Central memory CD8-positive, alpha-beta T cell (primary cell): ENCODE measurements at places on chromosomes 1 and 21.

- no peak for DNase-seq
Measured at GRCh38 chr1:10415211-10415930, 14.9 kb upstream of the CENPS start.

- DNase-seq, result no peak
Measured at GRCh38 chr1:47416319-47417169, 459 bp downstream of the FOXE3 start.

DNA sequence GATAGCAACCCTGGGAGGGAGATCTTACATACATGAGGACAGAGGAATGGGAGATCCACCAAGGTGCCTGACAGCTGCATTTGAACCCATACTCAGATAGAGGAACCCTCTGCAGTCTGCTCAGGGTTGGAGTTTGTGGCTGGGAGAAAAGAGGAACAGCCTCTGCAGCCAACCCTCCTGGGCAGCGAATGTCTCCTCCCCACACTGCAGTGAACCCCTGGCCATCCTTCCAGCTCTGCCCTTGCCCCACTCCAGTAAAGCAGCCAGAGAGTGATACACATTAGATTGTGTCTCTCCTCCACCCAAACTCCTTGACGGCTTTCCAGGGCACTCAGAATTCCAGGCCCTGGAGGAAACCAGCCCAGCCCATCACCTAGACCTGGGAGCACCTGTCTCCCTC lies 137.7 kb downstream of the RUNX1 start:
- DNase-seq, result no peak

GRCh38 chr1:203440771-203441170 lies 34.8 kb upstream of the PRELP start:
- no peak for DNase-seq

- DNase-seq, result no peak
Measured at GRCh38 chr1:45864167-45865106, 61.0 kb downstream of the MAST2 start.

- no peak for DNase-seq
Measured at GRCh38 chr1:221786647-221787046, 44.8 kb upstream of the DUSP10 start.

DNA sequence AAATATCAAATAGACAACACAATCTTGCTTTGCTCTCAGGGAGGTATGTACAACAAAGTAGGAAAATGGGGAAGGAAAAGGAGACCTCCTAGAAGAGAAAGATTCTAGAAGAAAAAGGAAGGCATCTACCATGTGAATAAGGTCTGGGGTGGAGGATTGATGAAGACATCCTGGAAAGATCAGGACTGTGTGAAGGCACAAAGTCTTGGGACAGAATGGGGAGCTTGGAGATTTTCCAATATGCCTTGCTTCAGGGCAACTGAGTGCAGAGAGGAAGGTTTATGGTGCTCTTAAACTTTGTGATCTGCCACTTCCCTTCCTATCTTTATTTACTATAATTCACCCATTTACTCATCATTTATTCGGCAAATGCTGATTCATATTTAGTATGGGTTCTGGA lies 352.0 kb downstream of the PLPP3 start:
- DNase-seq, result no peak

- DNase-seq, result no peak
Measured at GRCh38 chr1:243844186-243844585, 5.9 kb downstream of the AKT3 start.

- no peak for DNase-seq
Measured at GRCh38 chr1:94694226-94694915, 125.8 kb upstream of the SLC44A3 start.

DNA sequence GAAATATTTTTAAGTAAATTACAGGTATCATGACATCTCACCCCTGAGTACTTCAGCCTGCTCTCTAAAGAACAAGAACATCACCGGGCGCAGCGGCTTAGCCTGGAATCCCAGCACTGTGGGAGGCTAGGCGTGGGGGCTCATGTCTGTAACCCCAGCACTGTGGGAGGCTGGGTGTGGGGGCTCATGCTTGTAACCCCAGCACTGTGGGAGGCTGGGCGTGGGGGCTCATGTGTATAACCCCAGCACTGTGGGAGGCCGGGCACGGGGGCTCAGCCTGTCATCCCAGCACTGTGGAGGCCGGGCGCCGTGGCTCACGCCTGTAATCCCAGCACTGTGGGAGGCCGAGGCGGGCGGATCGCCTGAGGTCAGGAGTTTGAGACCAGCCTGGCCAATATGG lies 7.7 kb upstream of the CDK11B start:
- no peak for DNase-seq

DNA sequence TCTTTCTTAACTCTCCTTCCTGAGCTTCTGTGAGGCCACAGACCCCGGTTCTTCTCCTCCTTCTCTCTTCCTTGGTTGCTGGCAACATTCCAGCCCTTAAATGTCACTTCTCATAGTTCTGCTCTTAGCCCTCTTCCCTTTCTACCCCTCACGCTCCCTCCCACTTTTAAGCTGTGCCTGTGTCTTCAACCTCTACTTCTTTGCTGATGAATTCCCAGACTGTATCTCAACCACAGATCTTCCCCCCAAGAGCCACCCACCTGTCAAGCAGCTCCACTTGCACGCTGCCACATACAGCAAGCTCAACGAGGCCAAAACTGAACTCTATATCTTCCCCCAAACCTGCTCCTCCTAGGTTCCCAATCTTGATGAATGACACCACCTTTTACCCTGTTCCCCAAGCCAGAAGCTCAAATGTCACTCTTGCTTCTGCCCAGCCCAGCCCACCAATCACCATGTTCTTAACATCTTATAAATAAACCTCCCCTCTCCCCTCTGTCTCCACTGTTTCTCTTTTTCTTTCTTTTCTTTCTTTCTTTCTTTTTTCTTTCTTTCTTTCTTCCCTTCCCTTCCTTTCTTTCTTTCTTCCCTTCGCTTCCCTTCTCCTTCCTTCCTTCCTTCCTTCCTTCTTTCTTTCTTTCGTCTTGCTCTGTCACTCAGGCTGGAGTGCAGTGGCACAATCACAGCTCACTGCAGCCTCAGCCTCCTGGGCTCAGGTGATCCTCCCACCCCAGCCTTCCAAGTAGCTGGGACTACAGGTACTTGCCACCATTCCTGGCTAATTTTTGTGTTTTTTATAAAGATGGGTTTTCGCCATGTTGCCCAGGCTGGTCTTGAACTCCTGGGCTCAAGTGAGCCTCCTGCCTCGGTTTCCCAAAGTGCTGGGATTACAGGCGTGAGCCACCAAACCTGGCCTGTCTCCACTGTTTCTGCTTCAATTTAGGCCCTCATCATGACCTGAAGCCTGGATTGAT lies 19.8 kb upstream of the PTP4A2 start:
- DNase-seq, result no peak

- no peak for DNase-seq
Measured at GRCh38 chr1:156959414-156959813, 39.0 kb downstream of the LRRC71 start.

DNA sequence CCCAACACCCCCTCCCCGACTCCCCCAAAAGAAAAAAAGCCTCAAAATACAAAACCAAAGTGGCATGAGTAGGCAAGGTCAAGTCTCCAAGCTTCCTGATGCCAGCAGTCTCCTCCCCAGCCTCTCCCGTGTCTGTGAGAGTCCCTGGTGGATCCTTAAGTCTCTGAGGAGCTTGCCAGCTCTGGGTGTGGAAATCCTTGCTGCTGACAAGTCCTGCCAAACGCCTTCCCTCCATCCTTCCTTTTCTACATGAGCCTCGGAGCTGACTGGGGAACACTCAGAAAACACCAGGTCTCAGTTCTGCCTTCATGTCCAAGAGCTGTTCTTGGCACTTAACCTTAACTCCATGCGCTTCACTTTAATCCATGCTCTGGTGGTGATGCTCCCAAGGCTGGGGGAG lies 3.7 kb upstream of the ETV3L start:
- no peak for DNase-seq

GRCh38 chr21:41232013-41232412 lies 64.1 kb downstream of the BACE2 start:
- DNase-seq, result no peak

- DNase-seq, result no peak
Measured at GRCh38 chr1:11373895-11374747, 101.1 kb downstream of the UBIAD1 start.
